DMS153 (cell line): ENCODE measurements at places on chromosomes 2 and 18.

DNA sequence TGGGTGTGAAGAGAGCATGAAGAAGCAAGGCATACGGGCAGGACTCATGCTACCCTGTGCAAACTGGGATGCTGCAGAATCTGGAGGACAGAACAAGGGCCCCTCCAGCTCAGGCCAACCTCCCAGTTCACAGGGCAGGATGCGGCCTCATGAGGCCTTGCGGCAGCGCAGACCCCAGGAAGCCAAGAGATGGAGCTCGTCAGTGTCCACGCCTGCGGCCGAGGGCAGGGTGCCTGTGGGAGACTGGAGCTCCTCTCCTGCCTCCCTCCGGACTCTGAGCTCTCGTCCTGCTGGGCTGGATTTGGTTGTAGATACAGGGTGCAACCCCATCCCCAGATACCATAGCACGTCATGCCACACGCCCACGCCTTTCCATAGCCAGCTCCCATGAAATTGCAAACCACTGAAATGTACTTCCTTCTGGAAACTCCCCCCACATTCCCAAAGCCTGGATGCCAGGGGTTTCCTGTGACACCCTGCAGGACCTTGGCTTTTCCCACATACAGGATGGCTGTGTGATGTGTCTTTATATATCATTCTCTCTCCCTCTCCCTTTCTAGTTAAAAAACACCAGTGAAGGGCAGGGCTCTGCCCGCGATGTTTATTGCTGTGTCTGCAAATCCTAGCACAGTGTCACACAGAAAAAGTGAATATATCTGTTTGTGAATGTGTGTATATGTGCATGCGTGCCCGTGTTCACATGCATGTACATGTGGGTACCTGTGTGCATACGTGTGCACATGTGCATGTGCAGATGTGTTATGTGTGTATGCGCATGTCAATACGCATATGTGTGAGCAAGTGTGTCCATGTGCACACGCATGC lies 12.3 kb upstream of the SNTG2 start:
- no peak for DNase-seq

DNA sequence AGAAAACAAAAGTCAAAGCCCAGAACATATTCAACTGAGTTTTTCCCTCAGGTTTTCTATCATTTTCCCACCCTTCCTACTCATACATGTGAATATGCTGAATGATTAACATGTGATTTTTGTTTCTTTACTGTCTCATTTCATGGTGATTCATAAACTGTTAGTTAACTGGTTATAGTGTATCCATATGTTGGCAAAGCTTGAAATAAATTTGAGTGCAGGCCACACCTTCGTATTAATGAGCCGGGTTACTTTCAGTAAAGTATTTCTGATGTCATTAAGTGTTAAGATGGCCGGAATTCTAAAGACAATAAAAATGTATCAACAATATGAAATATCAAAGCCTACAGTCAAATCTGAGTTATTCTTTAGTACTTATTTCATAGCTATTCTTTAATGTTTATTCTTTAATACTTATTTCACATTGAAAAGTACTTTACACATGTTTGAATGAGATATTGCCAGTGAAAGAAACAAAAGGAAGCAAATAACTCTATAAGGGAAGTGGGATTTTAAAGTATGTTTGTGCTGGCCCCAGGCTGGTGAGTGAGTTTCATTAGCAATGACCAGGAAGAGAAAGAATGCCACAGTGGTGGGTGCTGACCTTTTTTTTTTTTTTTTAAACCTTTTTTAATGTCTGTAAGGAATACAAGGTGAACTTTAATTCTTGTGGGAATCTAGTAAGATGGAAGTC lies 178.6 kb downstream of the NEDD4L start:
- no peak for DNase-seq

GRCh38 chr2:40454321-40454720 lies 2.4 kb upstream of the SLC8A1 start:
- DNase-seq, result no peak

- no peak for DNase-seq
Observed at GRCh38 chr2:39023649-39024048, 97.2 kb downstream of the SOS1 start.

GRCh38 chr2:51681854-51682253 lies 649.9 kb upstream of the NRXN1 start:
- no peak for DNase-seq
